NCI-H2081 (cell line): ENCODE measurements at places on chromosomes 7 and 10.
A peak's percentile ranks its signal among the peaks of the same experiment; 100 is the strongest.

DNA sequence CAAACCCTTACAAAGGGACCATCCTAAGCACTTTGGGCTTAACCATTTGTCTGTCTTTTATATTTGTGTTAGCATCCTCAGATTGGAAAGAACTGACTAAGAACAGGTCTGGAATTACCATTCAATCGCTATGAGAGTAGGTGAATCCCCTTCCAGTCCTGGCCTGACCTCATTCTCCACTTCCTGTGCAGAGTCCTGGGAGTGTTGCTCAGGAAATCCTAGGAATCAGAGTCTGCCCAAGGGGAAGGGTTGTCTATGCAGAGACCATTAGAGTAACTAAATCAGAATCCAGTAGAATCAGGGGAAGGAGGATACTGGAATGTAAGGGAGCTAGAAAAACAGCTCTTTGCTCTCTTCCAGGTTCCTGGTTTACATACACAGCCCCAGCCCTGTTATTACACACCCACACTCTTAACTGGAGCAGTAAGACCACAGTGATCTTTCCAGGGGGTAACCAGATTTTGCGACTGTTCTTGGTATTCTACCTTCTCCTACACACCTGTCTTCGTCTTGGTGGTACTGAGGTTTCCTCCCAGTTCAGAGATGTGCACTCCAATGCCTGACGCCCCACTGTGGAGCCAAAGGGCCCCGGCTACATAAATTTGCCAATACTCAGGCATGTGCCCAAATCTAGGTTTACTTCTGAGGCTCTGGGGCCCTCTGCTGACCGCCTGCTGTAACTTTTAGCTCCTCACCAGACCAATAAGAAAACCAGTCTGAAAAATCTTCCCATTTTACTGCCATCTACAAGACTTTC, 103.7 kb downstream of the RNF216 start:
- DNase-seq = peak; percentile 53

GRCh38 chr10:71210542-71210871, 1.9 kb upstream of the UNC5B start:
- no peak for DNase-seq

GRCh38 chr7:94813917-94814316, 93.5 kb upstream of the PPP1R9A start:
- DNase-seq = no peak

DNA sequence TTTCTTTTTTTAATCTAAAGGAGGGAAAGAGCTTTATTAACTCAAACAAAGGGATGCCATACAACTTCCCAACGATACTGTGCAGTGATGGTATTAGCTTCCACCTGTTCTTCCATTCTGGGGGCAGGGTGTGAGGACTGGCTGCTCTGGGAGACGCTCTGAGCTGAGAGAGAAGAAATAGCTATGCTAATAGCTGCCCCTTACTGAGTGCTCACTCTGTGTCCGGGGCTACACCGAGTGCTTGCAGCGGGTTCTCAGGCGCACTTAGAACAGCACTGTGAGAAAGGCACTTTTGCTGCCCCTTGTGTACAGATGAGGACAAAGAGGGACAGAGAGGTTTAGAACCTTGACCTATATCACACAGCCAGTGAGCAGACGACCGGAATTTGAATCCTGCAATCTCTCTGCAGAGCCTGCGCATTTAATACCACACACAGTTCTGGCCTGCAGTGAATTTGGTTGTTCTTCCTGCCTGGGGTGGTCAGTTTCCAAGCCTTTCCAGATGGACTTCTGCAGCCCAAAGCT, 142.2 kb downstream of the PLPP4 start:
- no peak for DNase-seq
